CD4-positive, alpha-beta T cell treated with Interleukin-17A for 4 hours (primary cell): ENCODE measurements at places on chromosomes 12 and 14.

DNA sequence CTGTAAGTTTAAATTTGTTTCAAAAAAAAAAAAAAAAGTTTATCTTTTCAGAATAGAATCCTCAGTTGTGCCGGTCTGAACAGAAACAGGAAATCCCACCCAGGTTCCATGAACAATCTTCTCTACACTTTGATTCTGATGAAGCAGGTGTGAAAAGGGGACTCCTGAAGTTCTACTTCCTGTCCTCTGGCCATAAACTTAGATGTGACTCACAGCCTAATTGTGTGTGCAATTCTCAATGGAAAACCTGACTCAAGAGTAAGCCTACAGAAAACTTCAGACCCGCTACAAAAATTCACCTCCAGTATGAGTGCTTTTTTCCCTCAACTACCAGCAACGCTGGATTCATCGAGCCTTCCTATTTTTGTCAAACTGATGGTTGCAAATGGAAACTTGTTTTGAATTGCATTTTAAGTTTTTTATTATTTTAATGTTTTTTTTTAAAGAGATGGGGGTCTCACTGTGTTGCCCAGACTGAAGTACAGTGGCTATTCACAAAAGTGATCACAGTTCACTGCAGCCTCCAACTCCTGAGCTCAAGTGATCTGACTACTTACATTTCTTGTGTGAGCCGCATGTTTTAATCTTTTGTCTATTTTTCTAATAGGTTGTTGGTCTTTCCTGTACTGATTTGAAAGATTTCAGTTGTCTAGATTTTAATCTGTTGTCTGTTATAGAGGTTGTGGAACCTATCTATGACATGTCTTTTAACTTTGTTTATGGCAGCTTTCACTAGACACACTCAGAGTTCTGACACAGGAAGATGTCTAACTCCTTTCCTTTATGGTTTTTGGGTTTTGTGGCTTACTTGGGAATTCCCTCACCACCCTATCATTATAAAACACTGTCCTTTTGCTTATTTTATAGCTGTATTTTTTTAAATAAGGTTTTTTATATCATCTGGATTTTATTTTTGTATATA, 37.6 kb downstream of the ATG14 start:
- DNase-seq, result peak; percentile 35

GRCh38 chr12:9096563-9097176, 19.0 kb downstream of the A2M start:
- no peak for DNase-seq

GRCh38 chr12:55654511-55655214, 18.0 kb downstream of the OR10P1 start:
- no peak for DNase-seq

DNA sequence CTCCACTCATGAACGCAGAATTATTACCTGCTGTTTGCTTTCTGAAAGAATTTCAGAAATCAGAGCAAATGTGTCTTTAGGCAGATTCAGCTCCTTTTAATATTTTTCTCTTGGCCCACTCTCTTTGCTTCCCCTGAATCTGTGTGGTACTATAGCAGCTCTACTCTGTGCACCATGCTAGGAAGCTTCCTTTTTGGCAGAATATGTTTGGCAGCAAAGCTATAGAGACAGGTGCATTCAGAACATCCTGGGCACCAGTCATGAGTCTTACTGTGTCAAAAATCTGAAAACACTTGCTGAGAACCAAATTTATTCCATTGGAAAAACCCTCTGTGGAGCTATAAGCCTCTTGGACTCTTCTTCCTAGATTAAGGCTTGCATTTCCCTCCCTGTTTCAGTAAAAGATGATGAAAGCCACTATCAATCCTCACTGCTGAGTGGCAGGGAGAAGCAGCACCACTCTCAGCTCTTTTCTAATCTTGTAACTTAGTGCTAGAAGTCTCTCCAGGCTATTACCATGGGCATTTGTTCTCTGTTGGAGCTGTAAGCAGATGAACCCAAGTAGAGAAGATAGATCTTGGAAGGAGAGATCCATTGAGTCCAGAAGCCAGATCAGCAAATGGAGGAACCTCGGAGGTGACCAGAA, 18.2 kb downstream of the CIPC start:
- no peak for DNase-seq

DNA sequence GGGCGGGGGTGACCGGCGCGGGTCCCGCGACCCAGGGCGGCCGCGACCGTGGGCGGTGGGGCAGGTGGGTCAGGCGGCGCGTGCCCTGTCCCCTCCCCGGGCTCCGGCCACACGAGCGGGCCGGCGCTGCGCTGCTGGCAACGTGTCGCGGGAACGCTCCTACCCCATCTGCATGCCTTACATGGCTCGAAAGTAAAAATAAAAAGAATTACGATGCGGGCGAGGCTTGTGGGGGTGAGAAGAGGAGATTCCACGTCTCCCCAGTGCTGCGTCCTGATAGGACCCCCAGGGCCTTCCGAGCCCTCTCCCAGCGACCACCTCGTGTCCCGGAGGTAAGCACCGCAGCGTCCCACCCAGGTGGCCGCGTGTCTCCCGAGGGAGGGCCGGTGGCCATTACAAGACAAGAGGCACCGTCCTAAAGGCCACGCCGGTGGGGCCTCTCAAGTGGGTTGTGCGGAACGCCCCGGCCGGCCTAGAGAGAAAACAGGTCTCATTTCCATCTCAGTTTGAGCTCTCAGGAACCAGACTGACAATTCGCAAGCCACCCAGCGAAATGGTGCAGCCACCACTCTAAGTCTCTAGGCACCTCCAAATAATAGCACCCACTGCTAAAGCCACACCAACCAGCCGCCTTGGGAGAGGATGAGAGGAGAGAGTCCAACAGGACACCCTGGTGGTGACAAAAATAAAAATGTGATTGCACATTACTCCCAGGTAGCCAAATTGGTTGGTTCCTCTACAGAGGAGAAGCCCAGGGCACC, 612 bp upstream of the FOXN3 start:
- DNase-seq, result peak; percentile 63

GRCh38 chr12:93766796-93767523, 89.8 kb downstream of the CRADD start:
- peak; percentile 51 for DNase-seq

GRCh38 chr14:61587081-61587713, 108.1 kb upstream of the HIF1A start:
- no peak for DNase-seq

DNA sequence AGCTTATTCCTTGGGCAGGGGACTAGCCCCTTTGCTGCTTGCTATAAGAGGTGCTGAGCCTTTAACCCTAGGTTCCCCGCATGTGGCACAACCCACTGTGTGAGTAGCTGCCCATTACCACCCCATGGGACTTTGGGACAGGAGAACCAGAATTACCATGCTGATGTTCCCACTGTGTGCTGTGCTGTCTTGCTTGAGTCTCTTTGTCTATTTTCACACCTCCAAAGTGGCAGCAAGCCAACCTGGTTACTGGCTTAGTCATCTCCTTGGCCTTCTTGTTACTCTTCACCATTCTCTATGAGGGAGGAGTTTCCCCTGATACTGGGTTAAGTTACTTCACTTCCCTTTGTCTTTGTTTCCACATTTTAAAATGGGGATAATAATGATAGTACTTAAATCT, 73.4 kb upstream of the ETV6 start:
- peak; percentile 6 for DNase-seq

GRCh38 chr12:45231515-45232145, 15.7 kb downstream of the ANO6 start:
- DNase-seq, result no peak

DNA sequence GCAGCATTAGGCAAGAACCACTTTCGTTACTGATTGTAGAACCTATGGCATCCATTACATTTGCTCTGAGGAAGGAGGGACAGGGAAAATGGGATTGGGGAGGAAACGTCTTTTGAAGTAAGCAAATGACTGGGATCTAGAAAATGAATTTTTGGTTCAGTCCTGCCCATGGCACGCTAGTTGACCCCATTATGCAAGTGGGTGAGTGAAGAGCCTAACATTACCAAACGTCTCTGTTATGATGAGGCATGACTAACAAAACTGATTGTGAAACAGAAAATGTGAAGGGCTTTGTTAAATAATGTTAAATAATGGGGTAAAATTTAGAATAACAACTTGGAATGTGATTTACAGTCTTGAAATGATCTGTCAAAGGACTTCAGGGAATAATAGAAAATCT, 38.9 kb downstream of the CPSF2 start:
- no peak for DNase-seq

DNA sequence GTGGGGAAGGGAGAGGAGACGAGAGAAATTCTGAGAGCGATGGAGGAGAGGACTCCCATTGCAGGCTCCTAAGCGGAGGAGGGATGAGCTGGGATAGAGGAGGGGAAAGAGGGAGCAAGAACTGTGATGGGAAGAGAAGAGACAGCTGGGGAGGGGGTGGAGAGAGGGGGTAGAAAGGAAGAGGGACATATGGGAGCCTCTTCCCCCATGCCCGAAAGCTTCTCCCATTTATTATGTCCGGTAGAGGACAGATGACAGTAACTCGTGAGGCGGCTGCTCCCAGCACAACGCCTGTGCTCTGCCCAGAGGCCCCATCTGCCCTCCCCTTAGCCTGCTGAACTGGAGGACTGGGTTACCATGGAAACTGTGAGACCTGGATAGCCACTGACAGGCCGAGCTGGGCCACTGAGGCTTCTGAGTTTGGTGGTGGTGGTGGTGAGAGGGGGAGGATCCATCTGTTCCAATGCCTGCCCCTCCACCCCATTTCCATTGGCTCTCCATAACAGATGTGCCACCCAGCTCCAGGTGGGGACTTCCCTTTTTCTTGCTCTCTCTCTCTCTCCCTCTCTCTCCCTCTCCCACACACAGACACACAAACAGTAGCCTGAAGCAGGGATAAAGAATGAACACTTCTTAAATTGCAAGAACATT, 8.3 kb downstream of the CPNE6 start:
- DNase-seq, result no peak

- DNase-seq, result no peak
Measured at GRCh38 chr14:20350282-20350681, 6.8 kb downstream of the PARP2 start.

- DNase-seq, result peak; percentile 83
Measured at GRCh38 chr12:122951979-122952892, 14.0 kb downstream of the ABCB9 start.

GRCh38 chr12:41772478-41772877, 372.2 kb downstream of the GXYLT1 start:
- DNase-seq, result no peak

DNA sequence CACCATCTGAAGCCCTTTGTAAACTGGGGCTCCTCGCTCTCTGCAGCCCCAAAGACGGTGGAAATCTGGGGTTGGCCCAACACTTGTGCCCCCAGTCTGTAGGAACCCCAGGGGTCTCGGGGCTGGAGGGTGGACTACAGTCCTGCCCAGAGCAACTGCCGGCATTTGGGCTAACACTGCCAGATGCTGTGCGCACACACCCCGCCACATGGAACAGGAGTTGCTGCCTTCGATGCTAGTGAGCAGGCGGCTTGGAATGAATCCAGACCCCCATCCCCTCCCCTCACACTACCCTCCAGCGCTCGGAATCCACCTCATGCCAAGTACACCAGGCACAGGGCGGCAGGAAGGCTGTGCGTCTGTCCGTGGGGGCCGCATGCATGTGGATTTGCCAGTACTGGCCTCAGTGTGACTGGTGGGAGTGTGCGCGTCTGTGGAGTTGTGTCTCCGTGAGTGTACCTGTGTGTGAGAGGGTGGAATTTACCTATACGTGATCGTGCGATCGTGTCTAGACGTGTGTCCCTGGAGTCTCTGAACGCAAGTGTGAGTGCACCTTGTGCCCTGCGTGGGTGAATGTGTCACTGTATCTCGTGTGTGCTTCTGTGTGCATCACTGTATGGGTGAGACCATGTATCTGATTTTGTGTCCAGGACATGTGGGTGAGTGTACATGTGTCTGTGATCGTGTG, 5.1 kb downstream of the LHX5 start:
- no peak for DNase-seq

DNA sequence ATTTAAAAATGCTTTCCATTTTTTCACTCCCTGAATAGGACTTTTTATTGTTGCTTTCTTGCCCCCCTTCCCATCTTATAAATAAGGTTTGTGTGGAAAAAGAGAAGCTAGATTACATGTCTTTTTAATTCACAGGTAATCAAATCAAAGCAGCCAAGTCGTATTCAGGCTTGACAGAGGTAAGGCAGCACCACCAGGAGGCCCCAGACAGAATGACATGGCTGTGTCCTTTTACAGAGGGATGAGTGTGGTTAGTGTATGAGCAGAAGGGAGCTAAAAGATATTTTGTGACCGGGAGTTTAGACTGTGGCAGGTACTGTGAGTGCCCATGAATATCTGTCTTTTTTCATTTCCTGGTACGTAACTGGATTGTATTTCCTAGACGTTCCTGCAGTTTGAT, 596.1 kb downstream of the ETNK1 start:
- DNase-seq, result no peak

GRCh38 chr12:120710805-120711296, 593 bp downstream of the UNC119B start:
- DNase-seq, result peak; percentile 42

DNA sequence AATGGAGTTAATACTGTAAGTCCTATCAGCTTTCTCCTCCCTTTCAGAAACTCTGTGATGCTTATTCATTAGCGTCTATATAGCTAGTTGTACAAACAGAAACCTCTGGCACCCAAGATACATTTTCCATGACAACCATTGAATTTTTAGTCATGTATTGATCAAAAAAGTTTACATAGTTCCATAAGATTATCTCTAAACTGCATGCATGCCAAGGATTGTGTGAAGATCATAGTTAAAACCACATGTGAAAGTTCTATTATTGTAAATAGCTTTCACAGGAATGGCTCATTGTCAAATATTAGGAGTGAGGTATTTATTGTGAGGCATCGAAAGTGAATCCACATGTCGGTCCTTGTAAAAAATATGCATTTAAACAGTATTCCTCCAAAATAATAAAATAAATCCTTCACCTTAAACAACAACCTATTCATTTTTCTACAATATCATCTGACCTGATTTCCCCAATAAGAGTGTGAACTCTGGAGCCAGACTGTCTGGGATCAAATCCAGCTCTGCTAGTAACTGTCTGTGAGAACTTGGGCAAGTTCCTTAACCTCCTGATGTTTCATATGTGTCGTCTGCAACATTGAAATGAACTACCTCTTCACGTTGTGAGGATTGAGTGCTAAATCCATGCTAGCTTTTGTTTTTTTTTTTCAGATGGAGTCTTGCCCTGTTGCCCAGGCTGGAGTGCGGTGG, 10.6 kb upstream of the CDKL1 start:
- no peak for DNase-seq

GRCh38 chr12:120956579-120957300, 21.6 kb upstream of the HNF1A start:
- no peak for DNase-seq

GRCh38 chr12:88944397-88944796, 364.1 kb upstream of the KITLG start:
- no peak for DNase-seq

GRCh38 chr12:81723361-81723760, 35.8 kb downstream of the PPFIA2 start:
- no peak for DNase-seq
